ENCODE measurements at places on chromosomes 6 and 20.
A peak's percentile ranks its signal among the peaks of the same experiment; 100 is the strongest.

DNA sequence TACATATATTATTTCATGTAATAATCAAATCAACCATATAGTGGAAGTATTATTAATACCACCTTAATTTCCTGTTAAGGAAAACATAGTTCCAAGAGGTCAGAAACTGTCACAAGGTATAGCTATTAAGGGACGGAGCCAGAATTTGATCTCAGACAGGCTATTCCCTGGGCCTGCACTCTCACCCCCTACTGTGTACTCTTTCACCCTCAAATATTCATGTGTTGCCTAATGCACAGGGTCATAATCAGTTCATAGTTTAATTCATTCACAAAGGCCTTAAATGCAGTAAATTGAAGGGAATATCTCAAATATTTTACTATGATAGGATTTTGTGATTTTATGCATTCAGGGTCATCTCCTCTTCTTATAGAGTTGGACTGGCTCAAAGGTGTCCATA lies 67.2 kb upstream of the IFNGR1 start:
- no peak for DNase-seq

GRCh38 chr20:24964506-24964840 lies 15.4 kb downstream of the CST7 start:
- DNase-seq: peak; percentile 93

DNA sequence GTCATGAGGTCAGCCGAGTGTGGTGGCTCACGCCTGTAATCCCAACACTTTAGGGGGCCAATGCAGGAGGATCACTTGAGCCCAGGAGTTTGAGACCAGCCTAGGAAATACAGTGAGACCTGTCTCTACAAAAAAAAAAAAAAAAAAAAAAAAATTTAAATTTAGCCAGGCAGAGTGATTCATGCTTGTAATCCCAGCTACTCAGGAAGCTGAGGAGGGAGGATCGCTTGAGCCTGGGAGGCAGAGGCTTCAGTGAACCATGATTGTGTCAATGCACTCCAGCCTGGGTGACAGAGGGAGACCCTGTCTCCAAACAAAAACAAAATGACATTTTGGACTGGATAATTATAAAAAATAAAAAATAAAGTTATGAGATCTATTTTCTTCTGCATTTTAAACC lies 56.2 kb downstream of the ADGRF1 start:
- DNase-seq: no peak

DNA sequence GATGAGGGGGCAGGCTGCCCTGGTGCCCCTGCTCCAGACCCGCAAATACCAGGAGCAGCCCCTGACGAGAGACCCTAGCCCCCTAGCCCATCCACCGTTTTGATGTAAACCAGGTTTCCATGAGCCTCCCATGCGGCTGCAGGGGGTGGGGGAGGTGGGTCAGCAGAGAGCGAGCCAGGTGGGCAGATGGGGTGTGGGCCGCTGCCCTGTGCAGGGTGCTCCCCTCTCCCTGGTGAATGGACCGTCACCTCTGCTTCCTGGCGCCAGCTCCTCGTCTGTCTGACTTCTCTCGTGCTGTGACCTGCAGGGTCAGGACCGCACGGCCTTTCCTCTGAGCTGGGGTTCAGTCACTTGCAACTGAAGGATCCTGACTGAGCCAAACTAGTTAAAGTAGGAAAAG lies 15.7 kb upstream of the BHLHE23 start:
- no peak for DNase-seq

GRCh38 chr6:1386038-1386709 lies 3.2 kb upstream of the FOXF2 start:
- no peak for DNase-seq

DNA sequence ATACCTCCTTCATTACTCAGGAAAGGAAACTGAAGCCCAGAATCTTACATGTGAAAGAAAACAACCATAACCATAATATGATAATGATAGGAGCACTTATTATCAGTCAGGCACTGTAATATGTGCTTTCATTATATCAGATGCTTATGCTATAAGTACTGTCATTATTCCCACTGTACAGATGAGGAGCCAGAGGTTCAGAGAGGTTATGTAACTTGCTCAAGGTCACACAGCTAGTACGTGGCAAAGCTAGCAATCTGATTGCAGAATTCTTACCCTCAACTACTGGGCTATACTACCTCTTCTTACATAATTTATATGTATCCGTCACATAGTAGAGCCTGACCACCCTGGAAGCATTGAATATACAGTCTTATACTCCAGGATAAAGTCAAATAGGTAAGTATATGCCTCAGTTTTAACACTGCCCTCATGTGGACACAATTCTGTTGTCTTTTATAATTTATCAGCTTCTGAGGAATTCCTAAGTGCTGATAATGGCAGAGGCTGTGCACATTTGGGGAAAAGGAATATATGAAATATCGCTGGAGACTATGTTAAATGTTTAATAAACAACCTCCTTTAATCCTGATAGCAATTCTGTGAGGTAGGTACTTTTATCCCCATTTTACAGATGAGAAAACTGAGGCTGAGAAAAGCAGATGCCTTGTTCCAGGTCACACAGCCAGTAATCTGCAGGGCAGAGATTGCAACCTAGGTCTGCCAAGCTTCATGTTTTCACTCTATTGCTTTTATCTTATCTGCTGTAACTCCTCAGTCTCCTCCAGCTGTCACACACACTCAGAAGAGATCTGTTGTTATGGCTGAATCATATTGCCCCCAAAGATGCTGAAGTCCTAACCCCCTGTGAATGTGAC lies 13.4 kb downstream of the BCAS1 start:
- DNase-seq: no peak

- DNase-seq: no peak
Measured at GRCh38 chr6:293193-294174, 1.2 kb downstream of the DUSP22 start.

- no peak for DNase-seq
Measured at GRCh38 chr20:10502098-10502526, 67.0 kb downstream of the SLX4IP start.

GRCh38 chr20:37564016-37564387 lies 36.3 kb upstream of the BLCAP start:
- DNase-seq: no peak

DNA sequence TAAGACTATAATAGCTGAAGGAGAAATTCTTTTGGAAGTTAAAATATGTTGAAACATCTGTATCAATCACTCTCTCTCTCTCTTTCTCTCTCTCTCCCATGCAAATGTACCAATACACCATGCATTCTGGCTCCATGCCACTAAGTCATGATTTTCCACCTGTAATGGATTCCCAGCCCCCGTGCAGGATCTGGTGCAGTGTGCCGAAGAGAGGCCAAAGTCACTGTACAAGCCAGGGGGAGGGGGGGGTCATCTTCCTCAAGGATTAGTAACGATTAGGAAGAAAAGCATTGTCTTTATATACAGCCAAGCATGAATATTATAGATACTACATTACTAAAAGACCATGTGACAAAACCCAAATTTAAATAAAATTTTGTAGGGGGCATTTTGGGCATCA lies 725.1 kb downstream of the KIF16B start:
- DNase-seq: no peak

All from DMS 273 treated with DMSO at 0.1 percent for 48 hours (cell line).